ENCODE measurements at places on chromosomes 2 and 18.

DNA sequence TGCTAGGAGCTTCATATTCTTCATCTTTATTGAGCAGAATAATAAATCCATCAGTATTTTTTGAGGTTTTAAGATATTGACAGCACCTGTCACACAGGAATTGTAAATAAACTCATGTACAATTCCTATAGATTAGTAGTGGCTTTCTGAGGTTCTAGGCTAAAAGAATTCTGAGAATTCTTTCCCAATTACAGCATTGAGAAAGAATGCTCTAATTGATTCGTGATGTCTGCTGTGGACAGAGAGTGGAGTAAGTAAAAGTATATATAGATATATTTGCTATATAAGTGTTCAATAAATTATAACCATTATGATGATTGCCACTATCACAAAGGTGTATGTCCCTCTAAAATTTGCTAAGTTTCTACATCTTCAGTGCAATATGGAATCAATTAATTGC, 186.5 kb upstream of the NRP2 start:
- DNase-seq, result no peak

- no peak for DNase-seq
These were observed 4.1 kb upstream of the PTPN18 start for GRCh38 chr2:130351711-130352110.

- DNase-seq, result no peak
These were observed 157.4 kb upstream of the RGPD4 start for GRCh38 chr2:107669335-107669734.

DNA sequence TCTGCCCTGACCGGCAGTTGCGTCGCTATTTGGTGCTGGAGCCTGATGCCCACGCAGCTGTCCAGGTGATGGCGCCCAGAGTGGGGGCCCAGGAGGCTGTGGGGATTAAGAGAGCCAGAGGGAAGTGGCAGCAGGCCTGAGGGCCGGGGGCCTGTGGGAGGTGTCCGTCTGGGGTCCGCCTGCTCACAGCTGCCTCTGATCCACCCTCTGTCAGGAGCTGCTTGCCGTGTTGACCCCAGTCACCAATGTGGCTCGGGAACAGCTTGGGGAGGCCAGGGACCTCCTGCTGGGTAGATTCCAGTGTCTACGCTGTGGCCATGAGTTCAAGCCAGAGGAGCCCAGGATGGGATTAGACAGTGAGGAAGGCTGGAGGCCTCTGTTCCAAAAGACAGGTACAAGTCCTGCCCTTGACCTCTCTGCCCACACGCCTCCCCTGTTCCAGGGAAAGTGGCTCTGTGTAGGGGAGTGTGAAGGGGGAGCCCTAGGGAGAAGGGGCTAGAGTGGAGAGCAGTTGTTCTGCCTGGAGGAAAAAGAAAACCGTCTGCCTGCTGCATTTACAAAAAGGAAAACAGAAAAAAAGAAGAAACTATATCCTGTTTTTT, 11.6 kb downstream of the STK11IP start:
- DNase-seq, result no peak

DNA sequence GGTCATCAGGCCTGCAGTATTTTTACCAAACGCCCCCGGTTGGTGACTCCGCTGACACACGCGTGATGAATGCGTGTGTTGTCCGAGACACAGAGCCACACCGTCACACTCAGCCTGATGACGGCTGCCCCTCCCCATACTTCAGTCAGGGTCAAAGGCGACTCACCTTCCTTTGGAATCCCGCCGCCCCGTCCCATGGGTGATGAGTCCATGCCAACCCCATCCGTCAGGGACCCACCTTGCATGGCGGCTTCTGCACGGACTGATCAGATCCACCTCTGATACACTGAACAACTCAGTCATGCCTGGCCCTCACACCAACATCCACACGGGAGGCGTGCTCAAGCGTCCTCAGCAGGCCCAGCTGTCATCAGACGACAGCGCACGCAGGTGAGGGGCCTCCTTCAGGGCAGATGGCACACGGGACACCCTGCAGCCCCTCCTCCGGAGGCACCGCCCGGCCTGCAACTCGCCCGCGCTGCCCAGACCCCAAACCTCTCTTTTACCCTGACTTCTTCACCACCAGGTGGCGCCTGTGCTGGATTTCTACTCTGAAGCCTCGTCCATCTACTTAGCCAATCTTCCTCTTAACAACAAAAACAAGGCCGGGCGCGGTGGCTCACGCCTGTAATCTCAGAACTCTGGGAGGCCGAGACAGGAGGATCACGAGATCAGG, 89.2 kb downstream of the ZNF516 start:
- peak; percentile 27 for DNase-seq

DNA sequence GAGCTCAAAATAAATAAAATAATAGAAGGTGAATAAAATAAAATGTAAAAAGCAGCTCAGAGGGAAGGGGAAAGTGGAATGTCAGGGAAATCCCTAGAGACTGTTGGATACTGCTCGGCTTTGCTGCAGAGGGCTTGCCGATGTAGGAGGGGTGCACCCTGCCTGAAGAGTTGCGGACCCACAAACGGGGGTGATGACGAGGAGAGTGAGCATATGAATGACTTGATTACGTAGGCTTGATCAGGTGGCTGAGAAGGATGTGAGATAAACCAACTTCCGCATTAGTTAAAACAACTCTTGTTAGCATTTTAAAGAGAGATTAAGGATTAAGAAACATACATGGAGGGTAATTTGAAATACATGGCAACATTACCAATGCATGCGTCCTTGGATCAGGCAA, 21.0 kb upstream of the TMEM237 start:
- no peak for DNase-seq

DNA sequence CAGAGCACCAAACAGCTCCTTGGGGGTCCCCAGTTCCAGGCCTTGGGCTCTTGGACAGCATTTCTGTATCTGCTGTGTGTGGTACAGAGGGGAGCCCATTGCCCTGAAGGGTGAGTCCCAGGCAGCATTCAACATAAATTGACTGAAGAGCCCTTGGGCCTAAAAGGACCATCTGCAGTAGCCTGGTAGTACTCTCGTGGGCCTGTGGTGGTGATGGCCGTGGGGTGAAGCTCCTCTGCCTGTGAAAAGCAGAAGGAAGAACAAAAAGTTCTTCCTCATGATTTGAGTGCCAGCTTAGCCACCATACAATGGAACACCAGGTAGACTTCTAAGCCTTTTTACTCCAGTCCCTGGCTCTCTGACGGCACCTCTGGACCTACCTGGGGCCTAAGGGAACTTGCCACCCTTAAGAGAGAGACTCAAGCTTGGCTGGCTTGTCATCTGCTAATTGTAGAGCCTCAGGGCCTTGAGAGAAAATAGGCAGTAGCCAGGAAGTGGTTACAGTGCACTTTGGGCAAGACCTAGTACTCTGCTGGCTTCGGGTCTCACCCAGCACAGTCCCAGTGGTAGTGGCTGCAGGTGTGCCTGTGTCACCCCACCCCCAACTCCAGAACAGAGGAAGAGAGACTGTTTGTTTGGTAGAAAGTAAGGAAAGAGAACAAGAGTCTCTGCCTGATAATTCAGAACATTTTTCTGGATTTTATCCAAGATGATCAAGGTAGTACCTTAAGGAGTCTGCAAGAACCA, 84.6 kb upstream of the CERS6 start:
- no peak for DNase-seq

DNA sequence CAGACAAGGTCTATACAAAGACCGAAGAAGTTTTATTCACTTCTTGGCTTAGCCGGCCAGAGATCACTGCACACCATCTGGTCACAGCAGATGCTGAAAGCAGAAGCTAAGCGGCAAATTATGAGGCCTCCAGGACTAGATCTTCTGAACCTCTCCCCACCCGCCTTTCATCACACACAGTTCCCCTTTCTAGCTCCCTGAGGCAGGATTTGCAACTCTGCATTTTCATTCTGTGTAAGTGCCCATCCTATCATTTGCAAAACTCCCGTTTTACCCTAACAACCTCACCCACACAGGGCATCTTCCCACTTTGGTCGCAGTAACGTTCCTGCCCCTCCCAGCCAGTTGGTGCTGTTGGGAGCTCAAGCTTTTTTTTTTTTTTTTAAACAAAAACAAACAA, 3.1 kb upstream of the MOB1A start:
- DNase-seq, result peak; percentile 48

DNA sequence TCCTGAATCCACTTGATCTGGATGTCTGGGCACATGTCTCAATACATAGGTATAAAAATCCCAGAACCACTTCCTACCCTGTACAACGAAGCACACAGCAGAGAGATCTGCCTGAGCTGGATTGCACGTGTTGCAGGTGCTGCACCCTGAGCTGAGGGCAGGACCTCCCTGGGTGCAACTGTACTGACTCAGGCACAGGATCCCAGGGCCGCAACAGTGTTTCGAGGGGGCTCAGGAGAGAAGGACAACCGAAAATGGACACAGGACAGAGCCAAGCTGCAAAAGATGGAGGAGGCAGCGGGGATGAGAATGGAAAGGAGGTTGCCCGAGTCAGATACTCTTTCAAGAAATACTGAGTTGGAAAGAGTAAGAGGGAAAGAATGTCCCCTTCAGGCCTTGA, 354.1 kb downstream of the EIPR1 start:
- DNase-seq, result no peak

DNA sequence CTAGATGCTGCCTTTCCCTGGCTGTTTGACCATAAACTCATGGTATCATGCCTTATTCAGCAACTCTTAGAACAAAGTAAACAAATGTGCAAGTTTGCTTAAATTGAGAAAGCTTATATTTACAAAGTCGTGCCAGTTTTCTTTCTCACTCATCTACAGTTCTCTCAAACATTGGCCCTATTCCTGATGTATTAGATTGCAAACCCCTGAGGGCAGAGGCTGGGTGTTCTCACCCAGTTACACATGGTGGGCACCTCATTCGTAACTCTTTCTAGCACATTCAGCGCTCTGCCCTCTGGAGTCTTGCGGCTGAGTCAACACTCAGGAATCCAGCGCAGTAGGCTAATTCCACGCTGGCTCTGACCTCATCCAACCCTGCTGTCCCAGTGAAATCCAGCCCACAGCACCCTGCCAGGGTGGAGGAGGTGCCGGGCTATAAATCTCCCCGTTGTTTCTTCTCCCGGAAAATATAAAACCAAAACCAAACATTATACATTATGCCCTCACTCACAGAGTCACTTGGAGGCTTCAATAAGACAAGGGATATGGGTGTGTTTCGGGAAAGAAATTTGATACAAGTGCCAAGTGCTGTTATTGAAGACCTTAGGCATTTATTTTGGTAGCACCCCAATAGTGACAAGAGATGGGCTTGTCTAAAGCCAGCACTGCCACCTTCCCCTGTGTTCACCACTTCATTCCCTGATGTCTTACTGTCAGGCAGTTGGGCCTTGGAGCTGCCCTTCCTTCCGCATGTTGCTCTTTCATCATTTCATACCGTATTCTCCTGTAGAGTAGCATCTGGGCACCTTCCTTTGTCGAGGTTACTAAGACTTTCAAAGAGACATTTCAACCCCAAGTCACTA, 287.4 kb downstream of the PRKCE start:
- no peak for DNase-seq

DNA sequence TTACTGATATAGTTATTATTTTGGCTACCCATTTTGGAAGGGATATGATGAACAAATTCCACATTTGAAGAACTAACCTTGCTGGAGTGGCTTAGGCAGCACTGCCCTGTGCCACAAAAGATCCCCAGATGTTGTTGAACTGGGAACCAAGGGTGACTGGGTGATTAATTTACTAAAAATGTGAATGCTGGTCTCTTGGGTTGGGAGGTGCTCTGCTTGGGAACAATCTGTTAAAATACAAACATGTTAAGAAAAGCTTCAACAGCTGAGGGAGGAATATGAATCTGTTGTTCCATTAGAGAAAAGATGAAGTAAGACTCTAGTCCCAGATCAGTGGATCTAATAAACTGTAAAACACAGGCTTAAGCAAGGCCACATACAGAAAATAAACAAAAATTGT, 1860.1 kb downstream of the SUCLG1 start:
- no peak for DNase-seq

DNA sequence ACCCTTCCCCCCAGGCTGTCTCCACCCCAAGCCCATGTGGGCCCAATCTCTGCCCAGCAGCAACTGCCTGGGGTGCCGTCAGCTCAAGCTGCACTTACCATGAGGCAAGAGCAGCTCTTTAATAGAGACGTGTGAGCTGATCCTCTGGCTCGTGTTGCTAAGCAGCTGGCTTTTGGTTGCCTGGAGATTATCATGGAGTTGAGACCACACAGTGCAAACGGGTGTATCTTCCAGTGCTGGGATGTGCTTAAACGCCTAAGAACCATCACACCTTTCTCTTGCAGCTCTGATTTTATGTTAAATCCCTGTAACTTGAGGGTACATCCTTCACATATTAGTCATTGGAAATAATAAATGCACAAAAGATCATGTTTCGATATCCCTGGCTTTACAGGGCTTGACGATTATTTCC, 271.1 kb downstream of the PRKCE start:
- DNase-seq, result no peak

DNA sequence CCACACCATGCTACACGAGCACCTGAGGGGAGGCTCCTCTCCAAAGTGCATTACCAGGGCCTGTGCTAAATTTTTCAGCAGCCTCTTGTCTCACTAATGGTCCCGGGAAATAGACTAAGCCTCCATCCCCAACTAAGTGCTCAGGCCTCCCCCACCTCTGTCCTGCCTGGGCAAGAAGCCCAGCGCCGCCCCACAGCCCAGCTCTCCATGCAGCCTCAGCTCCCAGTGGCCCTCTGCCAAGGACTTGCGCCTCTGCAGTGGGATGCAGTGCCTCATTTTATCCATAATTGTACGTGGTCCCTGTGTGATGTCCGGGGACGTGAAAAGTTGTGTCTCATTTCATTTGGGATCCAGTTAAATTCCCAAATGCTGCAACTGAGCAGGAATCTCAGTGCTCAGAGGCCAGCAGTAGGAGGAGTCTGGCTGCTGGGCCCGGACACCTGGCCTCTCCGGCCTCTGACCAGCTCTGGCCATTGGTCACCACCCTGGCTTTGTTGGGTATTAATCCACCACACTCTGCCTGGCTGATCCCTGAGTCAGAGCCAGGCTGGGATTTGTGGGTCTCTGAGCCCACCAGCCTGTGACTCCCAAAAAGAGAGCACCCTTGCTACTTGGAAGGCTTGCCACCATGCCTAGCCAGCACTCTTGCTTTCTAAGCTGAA, 11.4 kb upstream of the STEAP3 start:
- DNase-seq, result no peak

- DNase-seq, result no peak
These were observed 207.0 kb downstream of the ZNF407 start for GRCh38 chr18:74804677-74805076.

- DNase-seq, result no peak
These were observed 9.6 kb upstream of the MTLN start for GRCh38 chr2:110221938-110222337.

GRCh38 chr2:1835581-1836201, 91.4 kb upstream of the PXDN start:
- no peak for DNase-seq

GRCh38 chr18:49788327-49788898, 24.9 kb downstream of the ACAA2 start:
- peak; percentile 50 for DNase-seq

GRCh38 chr2:238061315-238062202, 758 bp downstream of the SCLY start:
- peak; percentile 38 for DNase-seq

GRCh38 chr2:217510771-217511291, 492.0 kb downstream of the TNS1 start:
- peak; percentile 58 for DNase-seq

DNA sequence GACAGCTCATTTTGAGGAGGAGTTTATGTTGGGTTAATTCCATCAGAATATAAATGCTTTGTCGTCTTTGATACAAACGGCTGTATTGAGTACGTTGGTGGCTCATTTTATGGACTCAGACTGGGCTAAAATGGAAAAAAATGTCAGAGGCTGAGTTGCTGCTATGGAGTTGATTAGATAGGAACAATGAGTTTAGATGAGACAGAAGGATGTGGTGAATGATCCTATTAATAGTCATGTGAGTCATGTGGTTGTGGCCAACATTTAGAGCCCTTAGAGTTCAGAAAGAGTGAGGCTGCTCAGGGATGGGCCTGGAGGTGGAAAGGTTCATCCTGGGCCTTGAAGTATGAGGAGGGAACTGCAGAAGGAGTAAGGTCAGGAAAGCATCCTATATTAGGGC, 434.2 kb downstream of the MEIS1 start:
- DNase-seq, result no peak
